ENCODE measurements at places on chromosomes 1 and 21.
A peak's percentile ranks its signal among the peaks of the same experiment; 100 is the strongest.

GRCh38 chr1:16324456-16324890, 27.8 kb downstream of the FBXO42 start:
- DNase-seq, result peak; percentile 91

DNA sequence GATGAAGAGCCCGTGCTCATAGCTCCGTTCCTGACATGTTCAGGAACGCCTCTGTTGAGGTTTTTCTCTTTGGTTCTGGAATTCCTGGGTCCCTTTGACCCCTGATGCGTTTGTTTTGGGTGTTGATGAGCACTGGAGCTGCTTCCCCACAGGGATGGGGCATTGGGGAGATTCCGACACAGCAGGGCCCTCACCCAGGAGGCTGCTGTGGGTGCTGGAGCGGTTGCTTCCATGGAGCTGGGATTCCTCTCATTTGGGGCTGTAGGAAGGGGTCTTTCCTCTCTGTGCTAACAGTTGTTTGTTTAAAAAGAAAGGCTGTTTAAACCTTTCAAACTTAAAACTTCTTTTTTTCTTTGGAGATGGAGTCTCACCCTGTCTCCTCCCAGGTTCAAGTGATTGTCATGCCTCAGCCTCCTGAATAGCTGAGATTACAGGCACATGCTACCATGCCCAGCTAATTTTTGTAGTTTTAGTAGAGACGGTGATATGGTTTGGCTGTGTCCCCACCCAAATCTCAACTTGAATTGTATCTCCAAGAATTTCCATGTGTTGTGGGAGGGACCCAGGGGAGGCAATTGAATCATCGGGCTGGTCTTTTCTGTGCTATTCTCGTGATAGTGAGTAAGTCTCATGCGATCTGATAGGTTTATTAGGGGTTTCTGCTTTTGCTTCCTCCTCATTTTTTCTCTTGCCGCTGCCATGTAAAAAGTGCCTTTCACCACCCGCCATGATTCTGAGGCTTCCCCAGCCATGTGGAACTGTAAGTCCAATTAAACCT, 48.9 kb downstream of the SKI start:
- DNase-seq, result no peak

DNA sequence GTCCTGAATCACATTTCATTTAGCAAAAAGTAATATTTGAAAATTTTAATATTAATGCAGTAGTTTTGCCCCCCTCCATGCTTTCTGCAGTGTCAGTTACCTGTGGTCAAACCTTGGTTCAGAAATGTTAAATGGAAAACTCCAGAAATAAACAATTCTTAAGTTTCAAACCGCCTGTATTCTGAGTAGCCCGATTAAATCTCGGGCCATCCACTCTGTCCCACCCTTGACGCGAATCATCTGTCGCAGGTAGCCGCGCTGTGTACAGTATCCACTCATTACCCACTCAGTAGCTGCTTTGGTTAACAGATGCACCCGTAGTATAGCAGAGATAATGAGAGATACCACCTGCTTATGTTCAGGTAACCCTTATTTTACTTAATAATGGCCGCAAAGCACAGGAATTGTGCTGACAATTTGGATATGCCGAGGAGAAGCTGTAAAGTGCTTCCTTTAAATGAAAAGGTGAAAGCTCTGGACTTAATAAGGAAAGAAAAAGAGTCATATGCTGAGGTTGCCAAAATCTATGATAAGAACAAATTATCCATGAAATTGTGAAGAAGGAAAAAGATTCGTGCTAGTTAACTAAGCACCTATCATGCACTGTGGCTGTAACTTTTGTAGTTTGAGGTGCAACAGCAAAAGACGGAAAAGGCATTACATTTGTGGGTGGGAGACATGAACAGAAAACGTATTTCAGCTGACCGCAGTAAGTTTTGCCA, 889 bp upstream of the SCYL3 start:
- no peak for DNase-seq

GRCh38 chr21:25036775-25037174, 570.5 kb downstream of the MRPL39 start:
- DNase-seq, result no peak

- no peak for DNase-seq
These were observed 54.9 kb downstream of the OLIG1 start for GRCh38 chr21:33124889-33125288.

DNA sequence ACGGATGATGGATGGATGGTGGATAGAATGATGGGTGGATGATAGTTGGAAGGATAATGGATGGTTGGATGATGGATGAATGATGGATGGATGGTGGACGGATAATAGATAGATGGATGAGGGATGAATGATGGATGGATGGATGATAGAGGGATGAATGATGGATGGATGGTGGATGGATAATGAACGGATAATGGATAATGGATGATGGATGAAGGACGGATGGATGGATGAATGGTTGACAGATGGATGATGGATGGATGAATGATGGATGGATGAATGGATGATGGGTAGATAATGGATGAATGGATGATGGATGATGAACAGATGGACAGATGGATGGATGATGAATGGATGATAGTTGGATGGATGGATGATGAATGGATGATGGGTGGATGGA, 255.1 kb downstream of the NPHP4 start:
- no peak for DNase-seq

- peak; percentile 88 for DNase-seq
These were observed at the start of gene TMEM69 for GRCh38 chr1:45687754-45688740. Gene TMEM69, plus strand, starts transcription at chr1:45688181. Its CDS starts 2,888 bp downstream, at chr1:45691069.

GRCh38 chr1:151993084-151993733, 450 bp downstream of the S100A10 start:
- DNase-seq, result peak; percentile 63

GRCh38 chr1:117753232-117753631, 147.4 kb downstream of the TENT5C start:
- no peak for DNase-seq

GRCh38 chr1:21696931-21697330, 27.8 kb upstream of the RAP1GAP start:
- DNase-seq, result peak; percentile 77

- DNase-seq, result peak; percentile 61
These were observed 973 bp downstream of the SDF4 start for GRCh38 chr1:1230656-1231399.

DNA sequence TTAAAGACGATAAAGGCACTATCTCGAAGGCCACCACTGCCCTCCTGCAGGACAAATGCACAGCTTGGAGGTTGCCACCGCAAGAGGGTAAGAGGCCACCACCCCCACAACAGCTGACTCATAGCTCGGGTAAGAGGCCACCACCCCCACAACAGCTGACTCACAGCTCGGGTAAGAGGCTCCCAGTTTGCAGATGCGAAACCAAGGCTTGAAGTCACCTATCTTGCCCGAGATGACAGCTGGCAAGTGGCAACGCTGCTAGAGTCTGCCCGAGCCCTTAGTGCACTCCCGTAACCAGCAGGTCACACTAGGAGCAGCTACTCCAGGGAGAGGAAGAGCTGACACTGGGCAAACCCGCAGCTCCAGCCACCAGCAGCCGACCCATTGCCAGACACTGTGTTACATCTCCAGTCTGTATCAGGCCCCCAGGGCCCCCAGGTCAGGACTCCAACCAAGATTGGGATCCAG, 17.1 kb upstream of the SPSB1 start:
- peak; percentile 94 for DNase-seq

GRCh38 chr21:44924606-44925377, 4.1 kb upstream of the ITGB2 start:
- DNase-seq, result no peak

GRCh38 chr1:157700732-157701131, at the start of gene FCRL3:
Gene FCRL3, minus strand, starts transcription at chr1:157700769. Its CDS starts 280 bp downstream, at chr1:157700489.
- no peak for DNase-seq

GRCh38 chr1:241899210-241899609, 51.2 kb downstream of the EXO1 start:
- DNase-seq, result no peak

DNA sequence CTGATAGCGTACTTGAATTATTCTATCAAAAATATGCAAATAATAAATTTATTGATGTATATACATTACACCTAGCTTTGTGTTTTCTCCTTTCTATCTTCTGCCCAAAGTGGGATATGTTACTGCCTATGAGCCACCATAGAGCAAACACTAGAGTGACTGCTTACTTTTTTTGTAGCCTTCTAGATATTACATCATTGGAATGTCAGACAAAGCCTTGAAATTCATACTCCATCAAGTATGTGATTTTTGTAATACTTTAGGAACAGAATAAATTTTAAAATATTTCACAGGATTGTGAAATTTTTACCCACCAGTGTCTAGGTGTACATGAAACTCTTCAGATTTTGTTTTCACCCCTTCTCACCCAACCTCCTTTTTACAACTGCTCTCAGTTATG, 787.6 kb downstream of the USP25 start:
- DNase-seq, result no peak

Data from M059J (cell line).